Effector memory CD8-positive, alpha-beta T cell (primary cell): ENCODE measurements at places on chromosomes 16 and 17.
A peak's percentile ranks its signal among the peaks of the same experiment; 100 is the strongest.

DNA sequence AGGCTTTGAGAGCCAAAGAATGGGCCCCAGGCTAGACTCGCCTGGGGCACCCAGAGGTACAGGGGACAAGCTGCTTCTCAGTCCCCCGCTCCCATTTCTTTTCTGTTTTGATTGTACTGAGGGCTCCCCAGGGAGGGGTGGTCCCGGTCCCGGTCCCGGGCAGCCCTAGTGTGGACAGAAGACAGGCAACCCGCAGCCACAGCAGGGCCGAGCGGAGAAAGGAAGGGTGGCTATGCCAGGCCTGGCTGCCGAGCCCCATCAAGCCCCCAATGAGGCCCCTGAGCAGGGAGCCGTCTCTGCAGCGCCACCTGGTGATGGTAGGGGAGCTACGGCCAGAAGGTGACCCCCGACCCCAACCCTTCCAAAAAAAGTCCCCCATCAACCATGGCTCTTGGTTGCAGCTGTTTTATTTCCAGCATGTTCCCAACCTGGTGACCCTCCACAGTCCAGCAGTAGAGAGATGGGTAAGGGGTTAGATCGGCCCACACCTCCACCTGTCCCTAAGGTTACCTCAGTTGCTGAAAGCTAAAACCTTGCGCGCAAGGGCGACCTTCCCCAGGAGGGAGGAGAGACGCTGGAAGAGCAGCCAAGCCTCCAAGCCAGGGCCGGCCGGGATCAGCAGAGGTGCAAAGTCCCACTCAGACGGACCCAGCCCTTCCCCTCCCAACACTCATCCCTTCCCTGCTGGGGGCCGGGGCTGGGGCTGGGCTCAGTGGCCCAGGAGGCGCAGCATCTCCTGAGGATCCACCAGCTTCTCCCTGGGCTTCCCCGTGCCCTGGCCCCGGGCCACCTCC is 2.6 kb upstream of the GRIN2C start:
- DNase-seq: peak; percentile 64

- DNase-seq: no peak
These were observed 160.7 kb downstream of the RGS9 start for GRCh38 chr17:65297916-65298315.

DNA sequence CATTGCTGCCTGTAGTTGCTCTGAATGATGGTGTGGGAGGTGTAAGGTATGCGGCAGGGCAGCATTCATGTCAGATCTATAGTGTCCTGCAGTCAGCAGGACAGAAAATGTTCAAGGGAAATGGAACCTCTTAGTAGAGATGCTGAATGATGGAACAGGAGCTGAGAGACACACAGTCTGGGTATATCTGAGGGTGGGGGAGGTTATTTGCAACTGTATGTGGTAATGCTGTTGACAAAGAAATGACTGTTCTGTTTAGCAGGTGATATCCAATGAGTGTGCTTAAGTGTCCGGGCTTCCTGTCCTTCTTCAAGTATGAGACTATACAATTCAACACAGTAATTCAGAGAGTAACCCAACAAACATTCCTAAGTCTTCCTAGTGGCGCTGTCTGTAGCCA is 46.6 kb downstream of the STH start:
- DNase-seq: no peak

DNA sequence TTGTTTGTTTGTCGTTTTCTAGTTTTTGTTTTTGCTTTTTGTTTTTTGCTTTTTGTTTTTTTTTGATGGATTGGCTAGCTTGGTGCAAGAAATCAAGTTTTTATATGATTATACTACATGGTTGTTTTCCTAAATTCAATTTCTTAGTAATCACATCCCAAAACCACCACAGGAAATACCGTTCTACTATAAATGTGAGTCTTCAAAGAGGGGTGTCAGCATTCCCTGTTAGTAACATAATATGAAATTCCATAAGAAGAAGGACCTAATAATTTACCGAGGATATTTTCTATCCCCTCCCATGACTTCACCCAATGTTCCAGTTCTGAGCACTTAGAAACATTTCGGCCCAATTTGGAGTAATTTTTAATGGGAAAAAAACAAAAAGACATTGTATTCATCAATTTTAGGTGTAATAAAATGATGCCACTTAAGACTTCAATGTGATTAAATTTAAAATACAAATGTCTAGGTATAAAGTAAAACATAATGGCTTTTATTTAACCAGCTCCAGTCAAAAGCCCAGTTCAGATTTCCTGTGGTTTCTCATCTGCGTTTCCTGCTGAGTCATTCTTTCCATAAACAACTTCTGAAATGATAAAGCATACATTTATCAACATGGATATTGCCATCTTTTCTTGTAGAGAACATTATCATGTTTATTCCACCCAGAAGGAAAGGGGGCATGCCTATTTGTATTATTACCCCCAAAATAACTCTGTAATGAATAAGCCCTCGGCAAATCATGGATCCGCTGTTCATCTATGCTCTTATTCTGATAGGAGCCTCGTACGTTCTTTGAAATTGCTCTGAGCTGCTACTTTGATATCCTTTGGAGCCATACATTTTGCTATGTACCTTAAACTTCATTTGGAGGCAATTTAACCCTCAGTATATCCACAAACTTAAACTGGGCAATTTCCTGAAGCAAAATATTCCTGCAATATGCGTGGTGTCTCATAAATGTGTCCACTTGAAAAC is 28.1 kb downstream of the HSBP1 start:
- no peak for DNase-seq

- no peak for DNase-seq
These were observed 50.0 kb upstream of the TOB1 start for GRCh38 chr17:50916026-50916707.

GRCh38 chr17:35313875-35314409 is 59.5 kb downstream of the SLFN11 start:
- peak; percentile 3 for DNase-seq

GRCh38 chr16:1338855-1339675 is 5.6 kb downstream of the BAIAP3 start:
- no peak for DNase-seq

GRCh38 chr17:81057079-81057730 is 22.3 kb downstream of the BAIAP2 start:
- no peak for DNase-seq

- peak; percentile 89 for DNase-seq
These were observed 14.8 kb downstream of the TRARG1 start for GRCh38 chr17:1294157-1294717.

GRCh38 chr17:72343911-72344310 is 223.1 kb downstream of the SOX9 start:
- no peak for DNase-seq

DNA sequence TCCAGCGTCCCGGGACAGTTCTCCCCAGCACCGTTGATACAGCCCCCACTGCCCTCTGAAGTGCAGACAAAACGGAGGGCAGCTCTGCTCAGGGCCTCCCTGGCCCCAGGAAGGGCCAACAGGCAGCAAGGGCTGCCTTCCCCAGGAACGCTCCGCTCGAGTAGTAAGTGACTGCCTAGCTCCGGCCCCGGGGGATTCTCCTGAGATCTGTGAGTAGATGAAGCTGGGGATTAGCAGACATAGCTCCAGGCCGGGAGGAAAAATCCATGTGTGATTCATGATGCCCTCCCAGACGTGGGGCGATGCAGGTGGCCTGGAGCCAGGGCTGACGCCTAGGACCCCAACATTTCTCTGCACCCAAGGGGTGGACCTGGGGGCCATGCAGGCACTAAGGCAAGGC is 85.3 kb downstream of the ENGASE start:
- no peak for DNase-seq

DNA sequence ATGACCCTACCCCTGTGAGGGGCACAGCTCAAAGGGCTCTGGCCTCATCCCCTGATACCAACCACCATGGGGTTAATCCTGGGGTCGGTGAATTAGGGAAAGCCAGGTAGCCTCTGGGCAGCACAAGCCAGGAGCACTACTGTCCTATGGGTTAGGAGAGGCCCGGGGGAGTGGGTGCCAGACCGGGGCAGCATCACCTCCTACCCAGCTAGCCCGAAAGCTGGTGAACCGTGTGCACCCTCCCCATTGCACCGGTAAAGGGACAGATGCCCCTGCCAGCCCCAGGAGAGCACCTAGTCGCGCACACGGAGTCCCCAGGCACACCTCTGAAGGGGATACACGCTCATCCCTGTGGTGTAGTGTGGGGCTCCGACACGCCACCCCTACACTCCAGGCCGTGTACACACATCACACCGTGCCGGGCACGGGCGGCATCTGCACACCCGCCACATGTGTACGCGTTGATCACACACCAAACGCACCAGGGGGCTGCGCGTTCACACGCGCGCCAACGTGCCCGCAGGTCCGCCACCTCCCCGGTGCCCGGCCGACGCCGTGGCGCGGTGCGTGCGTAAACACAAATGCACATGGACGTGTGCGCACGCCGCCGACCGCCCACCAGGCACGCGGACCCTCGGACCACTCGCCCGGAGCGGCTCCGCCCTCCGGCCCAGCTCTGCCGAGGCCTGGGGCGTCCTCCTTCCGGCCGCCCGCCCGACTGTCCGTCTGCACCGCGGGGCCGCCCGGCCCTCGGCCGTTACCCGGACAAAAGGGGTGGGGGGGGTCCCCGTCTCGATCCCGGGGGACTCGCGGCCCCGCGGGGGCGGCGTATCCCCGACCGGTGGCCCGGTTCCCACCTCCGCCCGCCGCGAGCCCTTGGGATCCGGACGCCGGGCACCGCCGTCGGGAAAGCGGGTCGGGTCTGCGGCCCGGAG is 785 bp downstream of the UBALD1 start:
- no peak for DNase-seq

DNA sequence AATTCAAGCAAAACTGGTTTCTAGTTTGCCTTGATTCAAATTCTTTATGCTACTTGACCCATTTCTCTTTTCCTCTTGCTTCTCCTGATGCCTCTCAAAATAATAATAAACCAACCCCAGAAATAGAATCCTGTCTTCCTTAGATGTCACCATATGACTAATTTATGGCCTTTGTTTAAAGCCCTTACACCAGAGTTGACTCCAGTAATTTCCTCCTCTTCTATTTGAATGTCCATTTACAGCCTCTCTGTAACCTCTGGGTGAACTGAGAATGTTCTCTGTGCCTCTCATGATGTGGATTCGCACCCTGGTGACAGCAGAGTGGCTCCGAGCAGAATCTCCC is 31.5 kb downstream of the ZFHX3 start:
- DNase-seq: no peak

- no peak for DNase-seq
These were observed 97.7 kb downstream of the ZNF18 start for GRCh38 chr17:11899537-11899942.

DNA sequence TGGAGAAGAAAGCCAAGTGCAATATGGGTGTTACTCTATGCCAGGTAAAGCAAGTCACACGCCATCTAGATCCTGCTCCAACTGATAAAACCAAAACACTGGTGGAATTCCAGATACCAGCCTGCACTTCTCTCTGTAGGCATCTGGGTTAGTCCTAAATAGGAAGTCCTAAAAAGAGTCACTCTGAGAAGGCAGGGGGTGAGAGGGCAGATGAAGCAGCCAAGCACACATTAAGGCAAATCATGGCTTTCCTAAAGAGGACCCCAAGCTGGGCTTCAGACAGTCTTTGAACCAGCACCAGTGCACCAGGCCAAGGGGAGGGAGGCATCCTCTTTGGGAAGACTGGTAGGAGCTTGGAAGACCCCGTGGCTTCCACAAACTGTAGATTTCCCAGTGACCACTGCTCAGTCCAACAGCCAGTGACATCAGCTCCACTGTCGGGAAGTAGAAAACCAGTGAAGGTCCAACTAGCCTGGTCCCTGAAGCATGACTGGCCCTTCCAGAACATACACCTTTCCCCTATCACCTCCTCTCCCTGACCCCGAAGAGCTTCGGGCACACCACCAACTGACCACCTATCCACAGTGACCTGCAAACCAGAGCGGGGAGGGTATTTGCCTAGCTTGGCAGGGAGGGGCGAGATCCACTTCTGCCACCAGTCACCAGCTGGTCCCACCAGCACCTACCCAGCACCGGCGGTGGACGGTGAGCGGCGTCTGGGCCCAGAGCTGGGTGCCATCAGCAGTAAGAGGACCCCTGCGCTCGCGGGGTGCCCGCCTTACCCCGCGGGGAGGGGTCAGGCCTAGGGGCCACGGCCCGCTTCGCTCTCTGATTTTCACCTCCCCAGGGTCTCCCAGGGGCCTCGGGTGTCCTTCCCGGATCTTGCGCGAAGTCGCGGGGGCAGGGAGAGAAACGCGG is 1.0 kb downstream of the LITAF start:
- DNase-seq: peak; percentile 24

DNA sequence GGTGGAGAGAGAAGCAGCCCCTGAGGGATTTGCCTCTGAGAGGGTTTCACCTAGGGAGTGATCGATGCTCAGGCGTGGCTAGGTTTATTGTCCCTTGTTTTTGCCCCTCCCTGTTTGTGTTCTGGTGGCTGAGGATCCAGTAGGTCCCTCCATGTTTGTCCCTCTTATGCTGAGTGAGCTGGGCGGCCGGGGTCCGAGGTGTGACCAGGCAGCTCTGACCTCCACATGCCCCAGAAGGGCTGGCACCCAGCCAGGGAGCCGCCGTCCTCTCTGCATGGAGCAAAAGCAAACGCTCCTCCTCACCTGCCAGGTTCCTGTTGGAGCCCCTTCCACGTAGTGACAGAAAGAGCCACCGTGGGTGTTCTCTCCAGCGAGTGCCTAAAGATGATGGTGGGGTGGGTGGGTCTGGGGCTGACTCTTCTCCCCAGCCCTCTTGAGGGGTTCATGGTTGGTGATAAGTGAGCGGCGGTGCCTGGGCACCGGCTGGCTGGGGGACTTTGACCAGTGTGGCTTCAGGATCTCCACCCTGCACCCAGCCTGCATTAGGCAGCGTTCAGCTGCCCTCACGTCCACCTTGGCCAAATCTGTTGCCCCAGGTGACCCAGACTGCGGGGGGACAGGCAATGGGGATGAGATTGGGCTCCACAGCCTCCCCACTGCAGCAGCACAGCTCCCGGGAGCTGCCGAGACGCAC is 14.1 kb upstream of the NUDT16L1 start:
- no peak for DNase-seq

DNA sequence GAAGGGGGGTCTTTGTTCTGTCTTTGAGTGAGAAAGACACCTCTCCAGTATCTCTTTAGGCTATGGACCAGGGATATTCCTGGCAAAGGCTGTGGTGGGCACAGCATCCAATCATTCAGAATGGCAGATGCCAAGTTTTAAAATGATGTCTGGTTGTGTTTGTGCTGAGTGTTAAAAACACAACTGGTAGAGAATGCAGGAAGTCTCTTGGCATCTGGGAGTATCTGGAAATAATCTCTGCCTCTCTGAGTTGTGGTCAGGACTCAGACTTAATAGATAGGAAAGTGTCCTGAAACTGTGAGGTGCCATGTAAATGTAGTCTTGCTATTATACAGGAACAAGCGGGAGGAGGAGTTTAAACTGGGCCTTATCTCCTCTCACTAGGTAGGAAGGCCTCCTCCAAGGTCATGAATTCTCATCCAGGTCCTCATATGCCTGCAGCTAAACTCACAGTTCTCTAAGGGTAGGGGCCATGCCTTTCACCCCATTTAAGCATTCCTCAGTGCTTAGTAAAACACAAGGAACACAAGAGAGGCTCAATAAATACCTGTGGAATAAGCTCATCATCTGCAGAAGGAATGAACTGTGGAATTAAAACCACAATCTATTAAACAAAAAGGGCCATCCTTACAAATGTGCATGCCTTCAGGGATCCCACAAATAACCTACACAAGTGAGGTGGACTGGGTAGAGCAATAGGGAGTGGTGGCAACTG is 317.6 kb downstream of the CBLN1 start:
- DNase-seq: no peak

- DNase-seq: no peak
These were observed 55.7 kb downstream of the GOSR1 start for GRCh38 chr17:30532871-30533270.
